ENCODE measurements at places on chromosomes 4 and X.

GRCh38 chrX:23729214-23729613 is 13.9 kb downstream of the ACOT9 start:
- no peak for DNase-seq
- H3K4me3 ChIP-seq, result no peak overlapping the region
- H3K27me3 ChIP-seq, result no peaks in the 10 kb centered on the region

DNA sequence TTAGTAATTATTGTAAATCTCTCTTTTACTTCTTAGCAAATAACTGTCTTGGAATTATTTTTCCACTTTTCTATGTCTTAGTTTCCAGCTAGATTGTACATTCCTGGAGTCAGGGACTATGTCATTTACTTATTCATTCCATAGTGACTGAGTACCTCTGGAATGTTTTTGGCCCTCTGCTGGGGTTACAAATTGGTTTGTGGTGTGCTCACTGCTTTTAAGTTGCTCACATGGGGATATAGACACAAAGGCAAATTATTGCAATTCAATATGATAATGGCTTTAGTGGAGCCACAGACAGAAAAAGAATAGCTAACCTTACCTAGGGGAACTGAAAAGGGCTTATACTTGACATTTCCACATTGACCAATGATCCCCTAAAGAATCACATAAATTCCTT is 63.7 kb upstream of the PDGFRA start:
- H3K36me3 ChIP-seq, result no peaks in the 10 kb centered on the region
- no peak overlapping the region for H3K4me3 ChIP-seq
- no peaks in the 10 kb centered on the region for H3K4me1 ChIP-seq
- DNase-seq, result no peak

- H3K27me3 ChIP-seq, result no peaks in the 10 kb centered on the region
- H3K36me3 ChIP-seq, result no peaks in the 10 kb centered on the region
- H3K27ac ChIP-seq, result no peak overlapping the region
- no peaks in the 10 kb centered on the region for H3K4me1 ChIP-seq
Observed at GRCh38 chr4:89788206-89789072, 48.5 kb downstream of the SNCA start.

DNA sequence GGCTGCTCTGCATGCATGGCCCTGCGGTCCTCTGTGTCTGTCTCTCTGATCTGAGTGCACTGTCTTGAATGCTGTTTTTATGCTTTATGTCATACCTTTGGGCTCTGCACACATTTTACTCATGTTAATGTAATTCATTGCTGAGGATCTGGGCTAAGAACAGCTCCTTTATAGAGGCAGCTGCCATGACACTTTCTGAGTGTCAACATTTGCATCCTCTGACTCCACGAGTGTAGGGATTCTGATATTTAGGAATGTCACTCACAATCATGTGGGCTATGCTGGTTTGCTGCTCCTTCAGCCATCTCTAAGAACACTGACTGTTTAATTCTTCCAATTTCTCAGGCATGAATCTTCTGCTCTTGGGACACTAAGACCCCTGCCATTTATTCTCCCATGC is 192.2 kb upstream of the CPEB2 start:
- no peak overlapping the region for H3K27ac ChIP-seq
- no peaks in the 10 kb centered on the region for H3K27me3 ChIP-seq
- no peak overlapping the region for H3K4me3 ChIP-seq
- DNase-seq, result no peak

GRCh38 chr4:70637239-70637913 is 8.8 kb downstream of the ENAM start:
- DNase-seq, result no peak
- H3K4me3 ChIP-seq, result no peak overlapping the region
- no peak overlapping the region for H3K27ac ChIP-seq
- no peaks in the 10 kb centered on the region for H3K27me3 ChIP-seq

DNA sequence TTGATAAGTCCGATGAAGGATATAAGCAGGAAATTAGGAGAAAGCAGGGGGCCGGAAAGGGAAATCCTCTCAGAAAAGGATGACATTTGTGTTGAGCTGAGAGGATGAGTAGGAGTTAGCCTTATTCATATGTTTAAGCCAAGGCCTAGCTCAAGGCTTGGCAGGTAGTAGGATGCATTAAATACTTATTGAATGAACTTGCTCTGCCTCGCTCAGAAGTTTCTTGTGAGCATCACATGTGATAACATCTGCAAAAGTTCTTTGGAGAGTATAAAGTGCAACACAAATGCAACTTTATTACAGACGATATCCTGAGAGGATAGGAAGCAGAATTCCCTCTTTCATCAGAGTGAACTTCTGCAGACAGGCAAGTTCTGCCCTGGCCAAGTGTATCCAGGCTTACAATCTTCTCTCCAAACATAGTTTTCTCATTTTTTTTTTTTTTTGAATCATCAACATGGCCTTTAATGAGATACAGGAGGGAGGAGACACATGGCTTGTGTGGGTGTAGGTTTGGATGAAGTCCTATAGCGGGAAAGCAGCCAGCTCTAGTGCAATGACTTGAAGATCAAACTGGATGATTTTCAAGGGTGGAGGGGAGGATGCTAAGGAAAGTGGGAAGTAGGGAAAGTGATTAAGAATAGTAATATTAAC is 48.1 kb downstream of the LUZP4 start:
- no peaks in the 10 kb centered on the region for H3K4me1 ChIP-seq
- no peaks in the 10 kb centered on the region for H3K36me3 ChIP-seq
- no peak overlapping the region for H3K4me3 ChIP-seq
- no peaks in the 10 kb centered on the region for H3K27me3 ChIP-seq

GRCh38 chr4:87919941-87920340 is 55.6 kb upstream of the SPP1 start:
- no peak for DNase-seq
- H3K27ac ChIP-seq, result no peak overlapping the region
- H3K4me1 ChIP-seq, result peaks cover 12% of the 10 kb centered on the region
- H3K27me3 ChIP-seq, result no peaks in the 10 kb centered on the region

GRCh38 chr4:179151770-179152169 is 1709.5 kb upstream of the AGA start:
- H3K4me1 ChIP-seq, result peaks cover 9% of the 10 kb centered on the region
- H3K36me3 ChIP-seq, result no peaks in the 10 kb centered on the region
- peak; percentile 58 for DNase-seq
- H3K27me3 ChIP-seq, result no peaks in the 10 kb centered on the region
- H3K27ac ChIP-seq, result no peak overlapping the region

DNA sequence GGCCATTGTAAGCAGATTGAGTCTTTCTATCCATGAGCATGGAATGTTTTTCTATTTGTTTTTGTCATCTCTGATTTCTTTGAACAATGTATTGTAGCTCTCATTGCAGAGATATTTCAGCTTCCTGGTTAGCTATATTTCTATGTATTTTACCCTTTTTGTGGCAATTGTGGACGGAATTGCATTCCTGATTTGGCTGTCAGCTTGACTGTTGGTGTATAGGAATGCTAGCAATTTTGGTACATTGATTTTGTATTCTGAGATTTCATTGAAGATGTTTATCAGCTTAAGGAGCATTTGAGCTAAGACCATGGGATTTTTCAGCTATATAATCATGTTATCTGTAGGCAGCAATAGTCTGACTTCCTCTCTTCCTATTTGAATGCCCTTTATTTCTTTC is 154.6 kb downstream of the GUCY2F start:
- no peak for DNase-seq
- no peak overlapping the region for H3K4me3 ChIP-seq
- no peaks in the 10 kb centered on the region for H3K36me3 ChIP-seq
- H3K27me3 ChIP-seq, result no peaks in the 10 kb centered on the region

GRCh38 chrX:56026815-56027214 is 205.3 kb upstream of the KLF8 start:
- DNase-seq, result no peak
- no peak overlapping the region for H3K27ac ChIP-seq
- no peaks in the 10 kb centered on the region for H3K4me1 ChIP-seq
- no peaks in the 10 kb centered on the region for H3K27me3 ChIP-seq
- H3K4me3 ChIP-seq, result no peak overlapping the region

DNA sequence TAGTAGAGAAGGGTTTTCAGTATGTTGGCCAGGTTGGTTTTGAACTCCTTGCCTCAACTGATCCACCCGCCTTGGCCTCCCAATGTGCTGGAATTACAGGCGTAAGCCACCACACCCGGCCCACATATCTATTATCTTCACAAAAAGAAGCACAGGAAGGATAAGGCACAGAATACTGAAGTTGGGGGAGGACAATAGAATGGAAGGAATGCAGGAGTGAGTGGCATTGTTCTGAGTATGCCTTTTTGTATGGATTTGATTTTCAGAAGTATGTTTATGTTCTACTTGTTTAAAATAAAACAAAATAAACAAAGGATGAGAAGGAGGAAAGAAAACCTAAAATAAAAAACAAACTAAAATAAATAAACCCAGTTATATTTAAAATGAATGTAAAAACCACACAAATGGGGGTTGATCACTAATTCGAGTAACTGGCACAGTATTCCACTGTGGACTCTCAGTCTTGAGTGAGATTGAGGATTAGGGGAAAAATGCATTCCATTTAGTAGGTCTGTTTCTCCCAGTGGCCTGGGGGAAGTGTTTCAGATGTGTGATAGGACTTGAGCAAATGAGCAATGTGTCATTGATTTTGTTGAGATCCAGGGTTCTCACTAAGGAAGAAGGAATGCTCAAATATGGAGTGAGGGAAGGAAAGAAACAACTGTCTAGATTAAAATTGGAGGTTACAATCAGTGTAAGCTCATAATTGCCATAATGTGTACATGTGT is 109.0 kb upstream of the C1QTNF7 start:
- H3K27ac ChIP-seq, result no peak overlapping the region
- H3K4me1 ChIP-seq, result peaks cover 7% of the 10 kb centered on the region
- DNase-seq, result no peak
- no peak overlapping the region for H3K4me3 ChIP-seq
- H3K36me3 ChIP-seq, result no peaks in the 10 kb centered on the region

DNA sequence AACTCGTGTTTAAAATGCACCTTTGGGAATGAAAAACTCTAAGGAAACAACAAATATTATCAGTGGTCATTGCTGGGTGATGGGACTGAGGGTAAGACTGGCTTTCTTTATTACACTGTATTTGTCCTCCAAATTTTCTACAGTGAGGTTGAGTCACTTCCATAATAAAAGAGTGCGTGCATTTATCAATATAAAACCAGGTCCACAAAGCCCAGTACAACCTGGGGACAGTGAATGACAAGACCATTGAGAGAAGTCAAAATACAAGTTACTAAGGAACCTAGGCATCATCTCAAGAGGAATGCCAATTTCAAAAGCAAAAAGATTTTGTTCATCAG is 76.4 kb downstream of the MAGED4 start:
- H3K27ac ChIP-seq, result no peak overlapping the region
- H3K27me3 ChIP-seq, result no peaks in the 10 kb centered on the region
- peak overlapping the region; percentile 81 for H3K4me3 ChIP-seq
- no peak for DNase-seq
- H3K36me3 ChIP-seq, result no peaks in the 10 kb centered on the region

GRCh38 chrX:133435544-133436124 is 20.3 kb upstream of the GPC4 start:
- no peaks in the 10 kb centered on the region for H3K36me3 ChIP-seq
- H3K27me3 ChIP-seq, result no peaks in the 10 kb centered on the region
- H3K4me3 ChIP-seq, result no peak overlapping the region

GRCh38 chr4:159015841-159016240 is 87.0 kb upstream of the RAPGEF2 start:
- H3K27ac ChIP-seq, result no peak overlapping the region
- no peak overlapping the region for H3K4me3 ChIP-seq
- H3K4me1 ChIP-seq, result peaks cover 3% of the 10 kb centered on the region
- no peaks in the 10 kb centered on the region for H3K36me3 ChIP-seq
- DNase-seq, result no peak

GRCh38 chr4:86497980-86498862 is 95.9 kb upstream of the PTPN13 start:
- H3K4me3 ChIP-seq, result no peak overlapping the region
- no peaks in the 10 kb centered on the region for H3K36me3 ChIP-seq
- H3K4me1 ChIP-seq, result peaks cover 17% of the 10 kb centered on the region
- H3K27me3 ChIP-seq, result no peaks in the 10 kb centered on the region
- no peak overlapping the region for H3K27ac ChIP-seq

Data from endodermal cell (in vitro differentiated cells).